Left ventricle myocardium inferior (tissue), 1 donor: ENCODE measurements at places on chromosomes 16 and 17.

GRCh38 chr17:65953316-65954147 lies 238.4 kb downstream of the CEP112 start:
- no peak overlapping the region for H3K4me3 ChIP-seq
- H3K36me3 ChIP-seq: peaks cover 22% of the 10 kb centered on the region
- no peaks in the 10 kb centered on the region for H3K4me1 ChIP-seq
- H3K27ac ChIP-seq: no peak overlapping the region

DNA sequence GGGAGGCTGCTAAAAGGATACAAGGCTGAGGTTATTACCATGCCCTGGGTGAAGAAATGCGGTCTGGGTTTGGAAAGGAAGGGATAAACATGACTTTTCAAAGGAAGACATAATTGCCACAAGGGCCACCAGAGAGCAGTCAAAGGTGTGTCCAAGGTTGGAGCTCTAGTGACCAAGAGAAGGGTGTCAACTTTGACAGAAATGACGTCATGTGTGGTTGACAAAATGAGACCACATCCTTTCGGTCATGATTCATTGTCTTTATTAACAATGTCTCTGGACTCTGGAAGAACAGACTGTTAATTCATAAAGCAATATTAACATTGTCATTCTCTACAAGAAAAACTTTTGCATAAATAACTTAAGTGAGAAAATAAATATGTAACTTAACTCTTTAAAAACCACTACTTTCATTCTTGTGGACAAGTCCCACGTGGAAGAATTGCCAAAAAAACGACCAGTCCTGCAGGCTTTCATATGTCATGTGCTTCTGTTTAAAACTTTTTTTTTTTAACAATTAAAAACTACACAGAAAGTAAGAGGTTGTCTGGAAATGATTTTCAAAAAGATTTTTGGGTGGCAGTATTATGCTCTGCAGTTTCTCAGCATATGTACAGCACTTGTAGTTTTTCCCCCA lies 5.0 kb downstream of the SOST start:
- no peak for DNase-seq
- no peaks in the 10 kb centered on the region for H3K36me3 ChIP-seq
- peaks cover 43% of the 10 kb centered on the region for H3K27me3 ChIP-seq
- no peak overlapping the region for H3K4me3 ChIP-seq
- H3K27ac ChIP-seq: no peak overlapping the region

DNA sequence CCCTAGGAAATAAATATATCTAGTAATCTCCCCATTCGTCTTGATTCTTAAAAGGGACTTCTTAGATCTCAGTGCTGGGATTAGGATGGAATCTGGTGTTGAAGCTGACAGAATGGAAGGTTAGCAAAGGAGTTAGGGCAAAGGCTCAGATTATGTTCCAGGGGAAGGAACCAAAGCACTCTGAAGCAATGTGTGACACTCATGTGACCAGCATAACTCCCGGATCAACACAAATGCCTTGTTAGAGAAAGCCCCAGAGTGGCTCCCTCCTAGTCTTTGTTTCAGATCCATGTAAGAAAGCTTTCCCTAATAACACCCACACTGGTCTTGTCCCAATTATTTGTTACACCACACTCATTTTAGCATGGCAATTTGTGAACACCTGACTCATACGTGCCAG lies 62.6 kb upstream of the ERN1 start:
- no peak overlapping the region for H3K4me3 ChIP-seq
- H3K27ac ChIP-seq: no peak overlapping the region
- peaks cover 48% of the 10 kb centered on the region for H3K4me1 ChIP-seq
- no peak for DNase-seq

DNA sequence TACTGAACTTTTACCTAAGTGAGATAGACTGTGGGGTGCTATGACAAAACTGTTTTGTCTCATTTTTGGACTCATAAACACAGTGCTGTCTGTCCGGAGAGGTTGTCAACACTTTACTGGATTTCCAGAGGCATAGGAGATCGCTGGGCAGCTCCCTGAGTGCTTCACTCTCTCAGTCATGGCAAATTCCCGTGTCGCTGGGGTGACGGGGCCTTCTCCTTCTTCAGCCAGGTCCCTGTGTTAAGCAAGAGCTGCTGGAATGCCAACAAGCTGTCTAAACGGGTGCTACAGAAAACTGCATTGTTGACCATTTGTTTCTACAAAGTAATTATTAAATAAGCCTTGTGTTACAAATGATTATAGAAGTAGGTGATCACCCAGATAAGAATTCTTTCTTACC lies 141.6 kb downstream of the DNAH9 start:
- peaks cover 11% of the 10 kb centered on the region for H3K27me3 ChIP-seq
- H3K27ac ChIP-seq: no peak overlapping the region
- no peaks in the 10 kb centered on the region for H3K36me3 ChIP-seq
- no peaks in the 10 kb centered on the region for H3K4me1 ChIP-seq

DNA sequence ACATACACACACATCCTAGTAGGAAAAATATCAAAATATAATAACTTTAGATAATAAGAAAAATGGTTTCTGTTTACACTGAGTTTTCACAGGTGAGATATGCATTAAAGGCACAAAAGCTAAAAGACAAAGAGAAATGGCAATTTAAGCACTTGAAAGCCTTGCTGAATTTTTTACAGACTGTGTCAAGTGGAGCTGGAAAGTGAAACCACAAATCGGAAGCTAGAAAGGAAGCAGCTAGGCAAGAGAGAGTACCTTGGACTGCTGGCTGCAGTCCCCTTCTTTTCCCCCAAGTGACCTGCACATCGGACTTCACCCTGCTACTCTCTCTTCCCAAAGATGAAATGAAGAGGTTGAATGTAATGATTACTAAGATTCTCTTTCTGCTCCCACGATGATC lies 135.1 kb downstream of the CDH13 start:
- H3K4me3 ChIP-seq: peak overlapping the region; percentile 52
- H3K36me3 ChIP-seq: no peaks in the 10 kb centered on the region
- H3K27me3 ChIP-seq: no peaks in the 10 kb centered on the region
- H3K27ac ChIP-seq: peak overlapping the region; percentile 87

DNA sequence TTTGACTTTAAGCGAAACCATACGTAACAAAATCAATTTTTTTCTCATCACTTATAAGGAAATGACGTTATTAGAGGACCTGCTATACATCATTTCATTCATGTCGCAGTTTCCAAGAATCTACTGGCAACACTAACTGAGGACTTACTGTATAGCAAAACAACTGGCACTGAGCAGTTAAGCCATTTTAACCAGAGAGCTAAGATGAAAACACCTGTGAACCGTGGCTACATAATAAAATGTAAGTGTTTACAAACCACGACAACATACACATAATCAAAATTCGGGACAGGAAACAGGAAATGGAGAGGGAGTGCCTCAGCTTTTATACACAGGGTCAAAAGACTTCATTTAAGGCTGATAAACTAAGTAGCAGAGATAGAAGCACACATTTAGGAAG lies 29.5 kb downstream of the METTL16 start:
- H3K36me3 ChIP-seq: peaks cover 9% of the 10 kb centered on the region
- no peak for DNase-seq
- no peak overlapping the region for H3K27ac ChIP-seq
- no peaks in the 10 kb centered on the region for H3K27me3 ChIP-seq

- H3K4me1 ChIP-seq: no peaks in the 10 kb centered on the region
- H3K27me3 ChIP-seq: peaks cover 16% of the 10 kb centered on the region
- H3K36me3 ChIP-seq: no peaks in the 10 kb centered on the region
- DNase-seq: no peak
Observed at GRCh38 chr16:24168856-24169255, 87.3 kb upstream of the CACNG3 start.

GRCh38 chr16:3444032-3444388 lies 530 bp downstream of the NAA60 start:
- H3K36me3 ChIP-seq: peaks cover 22% of the 10 kb centered on the region
- peak overlapping the region; percentile 86 for H3K27ac ChIP-seq
- H3K4me1 ChIP-seq: peaks cover 19% of the 10 kb centered on the region
- peak overlapping the region; percentile 73 for H3K4me3 ChIP-seq
- no peaks in the 10 kb centered on the region for H3K27me3 ChIP-seq
- no peak for DNase-seq

- peaks cover 40% of the 10 kb centered on the region for H3K27me3 ChIP-seq
- DNase-seq: no peak
- H3K4me3 ChIP-seq: no peak overlapping the region
- H3K36me3 ChIP-seq: no peaks in the 10 kb centered on the region
- H3K27ac ChIP-seq: no peak overlapping the region
Observed at GRCh38 chr16:1013593-1013900, 32.0 kb downstream of the SOX8 start.

- H3K36me3 ChIP-seq: peaks cover 65% of the 10 kb centered on the region
- no peak overlapping the region for H3K4me3 ChIP-seq
- H3K27ac ChIP-seq: no peak overlapping the region
Observed at GRCh38 chr16:88582912-88583575, 12.8 kb downstream of the ZC3H18 start.

DNA sequence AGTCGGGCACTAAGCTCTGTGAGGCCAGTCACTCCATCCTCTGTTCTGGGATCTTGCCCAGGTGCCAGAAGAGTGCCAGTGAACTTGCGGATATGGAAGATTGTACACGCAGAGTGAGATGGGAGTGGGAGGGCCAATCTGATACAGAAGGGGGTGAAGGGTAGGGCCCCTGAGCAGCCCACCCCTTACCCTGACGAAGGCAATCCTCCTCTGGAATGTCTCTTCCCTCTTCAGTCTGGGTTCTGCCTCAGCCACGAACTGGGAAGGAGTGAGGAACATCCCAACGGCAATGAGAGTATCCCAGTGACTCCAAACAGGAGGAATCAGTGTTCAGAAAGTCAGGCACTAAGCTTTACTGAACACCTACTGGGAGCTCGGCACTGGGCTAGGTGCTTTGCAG lies 11.9 kb upstream of the PIK3R6 start:
- no peak for DNase-seq
- no peak overlapping the region for H3K4me3 ChIP-seq
- H3K27me3 ChIP-seq: peaks cover 30% of the 10 kb centered on the region
- no peaks in the 10 kb centered on the region for H3K4me1 ChIP-seq
- H3K27ac ChIP-seq: no peak overlapping the region

- H3K27me3 ChIP-seq: no peaks in the 10 kb centered on the region
- H3K36me3 ChIP-seq: no peaks in the 10 kb centered on the region
- H3K4me3 ChIP-seq: peak within 1 kb of the TSS; percentile 73
- H3K27ac ChIP-seq: peak within 1 kb of the TSS; percentile 73
Observed at GRCh38 chr16:88803264-88803987, at the start of gene CDT1. TSS of gene CDT1 (plus strand) at chr16:88803789. CDS start at chr16:88803832, 43 bp downstream.

GRCh38 chr16:9154567-9155410 lies 63.3 kb downstream of the HAPSTR1 start:
- DNase-seq: no peak
- peaks cover 40% of the 10 kb centered on the region for H3K27me3 ChIP-seq
- no peak overlapping the region for H3K4me3 ChIP-seq
- no peaks in the 10 kb centered on the region for H3K36me3 ChIP-seq

DNA sequence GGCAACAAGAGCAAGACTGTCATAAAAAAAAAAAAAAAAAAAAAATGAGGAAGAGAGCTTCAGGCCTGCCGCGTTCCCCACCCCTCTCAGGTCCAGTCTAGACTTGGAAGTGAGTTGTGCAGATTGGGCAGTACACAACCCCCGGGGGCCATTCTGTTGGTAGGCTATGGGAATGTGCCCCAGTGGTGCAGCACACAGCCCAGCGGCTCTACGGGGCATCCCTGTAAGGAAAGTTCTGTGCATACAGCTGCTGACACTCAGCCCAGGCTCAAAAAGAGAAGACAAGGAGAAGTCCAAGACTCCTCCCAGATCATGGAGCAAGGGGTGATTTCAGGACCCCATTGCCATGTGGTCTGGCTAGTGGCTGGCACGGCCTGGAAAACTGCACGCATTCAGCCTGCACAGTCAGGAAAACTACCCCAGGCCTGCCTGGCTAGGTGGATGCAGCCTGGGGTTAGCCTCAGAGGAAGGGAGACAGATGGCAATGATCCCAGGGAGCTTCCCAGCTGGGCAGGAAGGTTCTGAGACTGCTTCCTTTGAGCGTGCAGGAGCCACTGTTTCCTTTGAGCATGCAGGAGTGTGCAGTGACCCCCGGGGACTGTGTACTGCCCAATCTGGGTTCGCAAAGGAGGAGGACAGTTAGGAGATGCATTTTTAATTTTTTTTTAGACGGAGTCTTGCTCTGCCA lies 44.8 kb downstream of the PECAM1 start:
- H3K36me3 ChIP-seq: peaks cover 23% of the 10 kb centered on the region
- DNase-seq: peak; percentile 32
- H3K27me3 ChIP-seq: no peaks in the 10 kb centered on the region
- peak overlapping the region; percentile 84 for H3K27ac ChIP-seq
- H3K4me1 ChIP-seq: peaks cover 64% of the 10 kb centered on the region
- no peak overlapping the region for H3K4me3 ChIP-seq

DNA sequence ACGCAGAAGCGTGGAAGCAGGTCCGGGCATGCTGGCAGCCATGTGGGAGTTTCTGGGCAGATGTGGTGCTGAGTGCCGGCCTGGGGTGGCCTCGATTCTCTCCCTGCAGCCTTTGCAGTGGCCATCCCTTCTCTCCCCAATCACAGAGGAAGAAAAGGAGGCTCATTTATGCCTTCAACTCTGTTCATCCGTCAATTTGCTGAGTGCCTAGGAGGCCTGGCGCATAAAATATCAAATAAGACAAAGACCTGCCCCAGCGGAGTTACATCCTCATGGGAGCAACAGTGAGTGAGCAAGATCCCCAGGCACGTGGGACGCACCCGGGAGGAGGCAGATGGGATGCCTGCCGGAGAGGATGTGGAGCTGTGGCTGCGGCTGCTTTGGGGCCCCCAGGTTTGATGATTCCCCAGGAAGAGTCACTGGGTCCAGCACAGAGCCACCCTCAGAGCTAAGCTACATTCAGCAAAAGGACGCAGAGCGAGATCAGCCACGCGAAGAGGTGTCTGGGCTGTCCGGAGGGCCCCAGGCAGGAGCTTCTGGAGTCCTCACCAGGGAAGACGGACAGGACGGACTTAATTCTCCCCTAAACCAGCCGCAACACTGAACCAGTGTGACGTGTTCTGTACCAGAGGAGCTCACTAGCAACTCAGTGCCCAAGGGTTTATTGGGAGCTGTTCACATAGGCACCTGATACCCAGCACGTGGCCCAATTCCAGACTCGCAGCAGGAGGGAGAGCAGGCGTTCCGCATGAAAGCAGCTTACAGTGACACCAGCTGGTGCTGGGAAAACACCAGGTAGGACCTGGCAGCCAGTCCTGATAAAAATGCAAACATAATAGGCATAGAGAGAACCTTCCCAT lies 11.3 kb downstream of the CA5A start:
- H3K27ac ChIP-seq: no peak overlapping the region
- no peak overlapping the region for H3K4me3 ChIP-seq
- H3K4me1 ChIP-seq: peaks cover 13% of the 10 kb centered on the region
- H3K27me3 ChIP-seq: peaks cover 20% of the 10 kb centered on the region
- H3K36me3 ChIP-seq: no peaks in the 10 kb centered on the region
- peak; percentile 46 for DNase-seq

DNA sequence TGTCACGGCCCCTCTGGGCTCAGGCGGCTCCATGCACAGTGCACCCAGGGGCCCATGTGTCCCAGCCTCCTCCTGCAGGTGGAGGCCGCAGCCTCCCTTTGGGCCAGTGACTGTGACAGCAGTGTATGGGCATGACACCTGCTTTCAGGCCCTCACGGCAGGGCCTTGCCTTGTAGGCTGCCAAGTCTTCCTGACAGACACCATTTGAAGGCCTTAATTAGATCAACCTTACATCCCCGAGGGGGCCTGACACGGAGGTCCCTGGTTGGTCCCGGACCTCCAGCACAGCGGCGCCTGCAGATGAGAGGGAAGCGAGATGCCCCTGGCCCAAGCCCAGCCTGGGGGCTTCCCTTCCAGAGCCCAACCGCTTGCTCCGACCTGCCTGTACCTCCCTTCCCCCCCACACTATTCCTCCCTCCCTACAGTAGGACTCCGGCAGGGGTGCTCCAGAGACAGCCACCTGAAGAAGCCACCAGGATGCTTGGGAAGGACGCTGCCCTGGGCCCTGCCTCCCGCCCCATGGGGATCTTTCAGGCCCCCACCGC lies 31.9 kb downstream of the BAIAP2 start:
- no peaks in the 10 kb centered on the region for H3K27me3 ChIP-seq
- no peak overlapping the region for H3K27ac ChIP-seq
- no peak for DNase-seq
- peaks cover 7% of the 10 kb centered on the region for H3K36me3 ChIP-seq
